ENCODE measurements at places on chromosomes 3 and 15.

DNA sequence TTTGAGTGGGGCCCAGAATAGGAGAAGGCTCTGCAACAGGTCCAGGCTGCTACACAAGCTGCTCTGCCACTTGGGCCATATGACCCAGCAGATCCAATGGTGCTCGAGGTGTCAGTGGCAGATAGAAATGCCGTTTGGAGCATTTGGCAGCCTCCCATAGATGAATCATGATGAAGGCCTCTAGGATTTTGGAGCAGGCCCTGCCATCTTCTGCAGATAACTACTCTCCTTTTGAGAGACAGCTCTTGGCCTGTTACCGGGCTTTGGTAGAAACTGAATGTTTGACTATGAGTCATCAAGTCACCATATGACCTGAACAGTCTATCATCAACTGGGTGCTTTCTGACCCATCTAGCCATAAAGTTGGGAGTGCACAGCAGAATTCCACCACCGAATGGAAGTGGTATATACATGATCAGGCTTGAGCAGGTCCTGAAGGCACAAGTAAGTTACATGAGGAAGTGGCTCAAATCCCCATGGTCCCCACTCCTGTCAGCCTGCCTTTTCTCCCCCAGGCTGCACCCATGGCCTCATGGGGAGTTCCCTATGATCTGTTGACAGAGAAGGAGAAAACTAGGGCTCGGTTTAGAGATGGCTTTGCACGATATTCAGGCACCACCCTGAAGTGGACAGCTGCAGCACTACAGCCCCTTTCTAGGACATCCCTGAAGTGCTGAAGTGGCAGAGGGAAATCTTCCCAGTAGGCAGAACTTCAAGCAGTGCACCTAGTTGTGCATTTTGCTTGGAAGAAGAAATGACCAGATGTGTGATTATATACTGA, 971.4 kb downstream of the MCTP2 start:
- DNase-seq: no peak

- no peak for DNase-seq
Measured at GRCh38 chr3:47865192-47865591, 62.3 kb downstream of the DHX30 start.

DNA sequence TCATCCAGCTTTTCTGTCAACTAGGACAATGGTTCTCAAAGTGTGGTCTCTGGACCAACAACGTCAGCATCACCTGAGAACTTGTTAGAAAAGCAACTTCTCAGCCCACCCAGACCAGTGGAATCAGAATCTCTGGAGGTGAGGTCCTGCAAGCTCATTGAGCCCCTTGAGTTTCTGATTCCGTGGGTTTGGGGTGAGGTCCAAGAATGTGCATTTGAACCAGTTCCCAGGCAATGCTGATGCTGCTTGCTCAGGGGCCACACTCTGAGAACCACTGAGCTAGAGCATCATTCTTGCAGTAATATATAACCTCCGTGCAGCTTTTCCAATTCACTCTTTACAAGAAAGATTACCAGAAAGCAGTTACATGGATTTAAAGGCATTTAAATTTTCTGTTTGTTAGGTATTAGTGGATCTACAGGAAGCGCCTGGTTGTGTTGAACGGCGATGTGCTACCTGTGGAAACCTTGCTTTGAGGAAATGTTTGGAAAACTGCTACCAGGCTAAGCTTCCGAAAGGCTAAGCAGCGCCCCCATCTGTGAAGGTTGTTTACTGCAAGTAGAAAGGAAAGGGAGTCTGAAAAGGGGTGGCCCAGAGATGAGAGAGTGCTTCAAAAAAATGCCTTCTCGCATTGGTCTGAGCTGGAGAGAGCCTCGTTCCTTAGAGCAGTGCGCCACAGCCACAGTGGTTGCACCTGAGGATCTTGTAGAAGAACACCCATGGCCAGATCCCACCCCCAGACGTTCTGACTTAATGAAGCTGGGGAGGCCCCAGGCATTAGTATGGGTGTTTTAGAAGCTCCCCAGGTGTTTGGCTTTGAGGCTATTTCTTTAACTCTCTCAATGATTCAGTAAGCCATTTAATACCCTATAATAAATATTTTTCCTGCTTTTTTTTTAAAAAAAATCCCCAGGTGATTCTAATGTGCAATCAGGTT, 50.0 kb downstream of the RLBP1 start:
- DNase-seq: no peak

DNA sequence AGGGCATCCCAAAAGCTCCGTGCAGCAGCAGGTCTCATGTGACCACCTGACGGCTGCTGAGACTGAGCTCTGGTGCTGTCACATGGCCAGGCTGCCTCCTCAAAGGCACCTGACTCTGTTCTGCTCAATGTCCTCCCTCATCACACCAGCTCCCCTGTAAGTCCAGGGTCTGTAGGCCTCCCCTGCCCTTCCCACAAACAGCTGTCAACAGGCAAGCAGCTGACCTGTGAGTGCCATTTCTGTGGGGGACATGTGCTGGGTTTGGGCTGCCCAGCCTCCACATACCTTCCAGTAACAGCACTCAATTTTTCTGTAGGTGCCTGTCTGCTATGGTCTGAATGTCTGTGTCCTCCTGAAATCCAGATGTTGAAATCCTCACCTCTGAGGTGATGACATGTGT, 11.2 kb downstream of the NUP210 start:
- DNase-seq: no peak

DNA sequence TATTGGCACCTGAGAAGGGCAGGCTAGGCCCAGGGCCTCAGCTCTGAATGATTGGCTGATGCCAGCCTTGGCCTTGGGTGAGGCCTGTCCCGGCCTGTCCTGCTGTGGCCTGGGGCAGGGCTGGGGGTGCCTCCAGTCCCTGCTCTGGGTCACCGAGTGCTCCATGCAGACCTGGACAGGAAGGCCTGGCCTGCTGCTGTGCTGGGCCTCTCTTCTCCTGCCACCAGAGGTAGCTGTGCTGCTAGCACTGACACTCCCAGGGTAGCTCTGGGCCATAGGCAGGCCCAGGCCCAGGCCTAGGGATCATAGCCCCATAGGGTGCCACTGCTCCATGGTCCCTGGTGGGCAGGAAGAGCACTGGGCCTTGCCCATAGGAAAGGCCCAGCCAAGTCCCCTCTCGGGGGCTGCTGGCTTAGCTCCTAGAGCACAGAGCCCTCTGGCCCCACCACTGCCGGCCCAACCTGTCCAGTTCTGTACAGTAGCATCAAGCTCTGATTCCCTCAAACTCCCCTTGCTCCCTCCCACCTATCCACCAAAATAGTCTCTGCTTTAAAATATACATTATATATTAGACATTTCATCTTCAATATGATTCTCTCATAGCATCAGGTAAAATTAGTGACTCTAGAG, 18.2 kb downstream of the ABTB1 start:
- DNase-seq: no peak

GRCh38 chr15:90683371-90683770, 33.8 kb upstream of the BLM start:
- DNase-seq: no peak

DNA sequence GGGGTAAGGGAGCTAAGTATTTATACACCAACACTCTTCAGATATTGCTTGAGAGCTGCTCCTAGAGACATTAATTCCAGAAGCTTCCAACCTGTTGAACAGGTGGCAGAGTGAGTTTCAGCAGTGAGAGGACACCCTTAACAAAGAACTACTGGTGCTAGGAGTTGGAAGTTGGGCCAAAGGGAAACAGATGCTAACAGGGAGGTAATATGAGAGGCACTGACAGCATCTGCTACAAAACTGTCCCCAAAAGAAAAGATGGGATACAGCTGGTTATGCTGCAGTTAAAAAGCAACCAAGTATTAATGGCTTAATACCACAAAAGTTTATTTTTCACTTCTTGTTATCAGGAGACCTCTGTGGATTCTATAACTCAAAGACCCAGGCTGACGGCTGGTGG, 104.5 kb upstream of the SATB1 start:
- no peak for DNase-seq

- no peak for DNase-seq
Measured at GRCh38 chr3:138356730-138357405, 8.5 kb downstream of the MRAS start.

- no peak for DNase-seq
Measured at GRCh38 chr15:57041416-57041815, 123.0 kb downstream of the TCF12 start.

DNA sequence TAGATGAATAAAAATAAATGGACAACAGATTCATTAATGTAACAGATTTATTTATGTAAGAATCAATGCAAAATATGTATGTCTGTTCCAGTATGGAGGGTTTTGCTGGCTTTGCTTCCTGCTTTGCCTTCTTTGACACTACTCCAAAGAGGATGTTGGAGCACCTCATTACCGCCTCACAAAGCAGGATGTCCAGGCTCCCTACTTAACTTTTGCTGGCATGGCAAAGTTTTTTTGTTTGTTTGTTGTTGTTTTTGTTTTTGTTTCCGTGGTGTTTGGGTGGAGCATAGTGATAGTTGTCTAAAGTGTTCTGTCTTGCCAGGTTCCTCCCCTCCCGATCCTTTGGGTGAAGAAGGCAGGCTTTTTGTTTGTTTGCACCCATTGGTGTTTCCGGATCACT, 38.7 kb downstream of the DIPK2A start:
- no peak for DNase-seq

GRCh38 chr15:74893627-74894026, 3.8 kb downstream of the MPI start:
- DNase-seq: no peak

DNA sequence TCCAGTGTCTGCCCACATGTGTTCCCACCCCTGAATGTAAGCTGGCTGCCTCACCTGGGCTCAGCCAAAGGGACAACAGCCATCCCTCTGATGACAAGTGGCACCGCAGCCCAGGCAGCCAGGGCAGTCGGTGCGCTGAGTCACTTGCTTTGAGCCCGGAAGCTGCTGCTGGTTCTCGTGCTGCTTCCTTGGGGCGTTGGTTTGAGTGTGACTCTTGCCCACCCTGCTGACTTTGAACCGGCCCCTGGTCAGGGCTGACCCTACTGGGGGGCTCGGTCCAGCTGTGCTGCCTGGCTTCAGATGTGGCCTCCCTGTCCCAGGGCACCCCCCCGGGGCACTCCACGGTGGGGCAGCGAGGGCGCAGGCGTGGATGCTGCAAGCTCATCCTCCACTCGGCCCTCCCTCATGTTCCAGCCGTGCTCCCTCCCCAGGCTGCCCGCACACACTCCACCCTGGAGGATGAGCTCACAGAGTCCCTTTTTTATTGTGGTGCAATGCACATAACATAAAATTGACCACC, 62.1 kb downstream of the EFCAB12 start:
- DNase-seq: no peak

DNA sequence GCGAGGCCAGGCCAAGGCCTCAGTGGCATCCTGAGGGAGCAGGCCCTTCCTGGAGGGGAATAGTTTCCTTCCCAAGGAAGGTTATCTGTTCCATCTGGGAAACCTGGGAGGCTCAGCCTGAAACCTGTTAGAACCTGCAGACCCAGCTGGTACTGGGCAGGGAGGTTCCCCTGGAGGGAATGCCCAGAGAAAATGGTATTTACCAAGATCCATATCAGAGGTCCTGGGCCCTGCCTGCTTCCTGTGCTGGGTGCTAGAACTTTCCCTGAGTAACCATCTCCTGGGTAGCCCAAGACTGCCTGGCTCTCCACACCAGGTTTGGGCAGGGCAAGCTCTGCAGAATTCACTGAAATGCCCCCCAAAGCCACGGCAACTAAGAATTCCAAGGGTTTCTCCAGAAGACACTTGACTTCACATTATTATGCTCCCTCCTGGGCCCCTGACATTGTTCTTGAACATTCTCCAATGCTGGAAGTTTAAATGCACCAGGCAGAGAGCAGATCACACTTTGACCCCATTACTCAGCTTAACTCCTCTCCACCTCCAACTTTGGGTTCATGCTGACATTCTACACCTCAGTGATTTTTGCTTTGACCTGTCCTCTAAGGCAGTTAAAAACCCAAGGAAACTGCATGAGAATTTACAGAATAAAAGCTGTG, 2.0 kb downstream of the CA12 start:
- DNase-seq: no peak

GRCh38 chr15:79562403-79562815, 130.3 kb downstream of the MINAR1 start:
- DNase-seq: no peak

GRCh38 chr3:16960125-16960524, 75.4 kb downstream of the PLCL2 start:
- DNase-seq: no peak

DNA sequence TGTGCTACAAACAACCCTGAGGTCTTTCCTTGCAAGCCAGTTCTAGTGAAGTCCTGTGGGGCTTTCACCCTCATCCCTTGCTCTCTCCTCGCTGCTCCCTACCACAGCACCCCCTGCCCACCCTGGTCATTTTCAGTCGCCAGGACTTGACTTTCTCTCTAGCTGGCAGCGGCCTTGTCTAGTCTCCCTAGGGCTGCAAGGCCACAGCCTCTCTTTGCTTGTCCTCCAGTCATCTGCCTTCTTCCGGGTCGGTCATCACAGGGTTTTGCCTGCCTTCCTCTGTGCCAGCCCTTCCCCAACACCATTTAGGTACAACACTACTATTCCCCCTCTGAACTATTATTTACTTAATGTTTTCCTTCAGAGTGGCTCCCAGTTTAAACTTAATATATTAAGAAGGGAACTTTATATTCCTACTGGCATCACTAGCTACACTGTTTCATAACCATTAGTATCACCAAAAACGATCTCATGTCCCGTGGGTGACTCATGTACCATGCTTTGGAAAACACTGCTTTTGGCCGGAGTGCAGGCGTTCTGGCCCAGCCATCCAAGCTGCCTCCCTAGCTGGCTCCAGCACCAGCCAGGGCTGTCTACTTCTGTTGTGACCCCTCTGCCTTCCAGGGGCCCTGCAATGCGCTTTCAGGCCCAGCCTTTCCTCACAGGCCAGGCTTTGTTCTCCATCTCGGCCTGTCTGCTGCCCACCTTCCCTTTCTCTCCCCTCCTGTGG, 21.4 kb downstream of the FAH start:
- peak; percentile 83 for DNase-seq

DNA sequence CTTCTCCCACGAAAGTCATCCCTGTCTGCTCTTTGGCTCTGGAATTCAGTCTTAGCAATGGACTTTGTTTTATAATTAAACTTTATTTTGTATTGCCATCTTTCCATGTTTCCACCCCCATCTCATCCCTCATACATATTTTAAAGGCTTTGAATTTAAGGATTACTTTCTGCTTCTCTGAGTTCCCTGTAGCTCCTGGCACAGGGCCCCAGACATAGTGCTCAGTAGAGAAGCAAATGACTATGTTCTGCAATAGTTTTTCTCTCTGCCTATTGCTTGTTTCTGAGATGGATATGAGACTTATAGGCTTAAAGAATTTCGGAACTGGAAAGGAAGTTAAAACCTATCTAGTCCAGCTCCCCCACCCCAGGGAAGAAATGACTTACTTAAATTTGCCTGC, 197.0 kb downstream of the LPP start:
- DNase-seq: no peak

- DNase-seq: no peak
Measured at GRCh38 chr15:27527490-27528067, 556.6 kb downstream of the GABRG3 start.

- DNase-seq: no peak
Measured at GRCh38 chr3:169891886-169892285, 19.5 kb upstream of the SAMD7 start.
